ENCODE measurements at places on chromosomes 7 and 10.

DNA sequence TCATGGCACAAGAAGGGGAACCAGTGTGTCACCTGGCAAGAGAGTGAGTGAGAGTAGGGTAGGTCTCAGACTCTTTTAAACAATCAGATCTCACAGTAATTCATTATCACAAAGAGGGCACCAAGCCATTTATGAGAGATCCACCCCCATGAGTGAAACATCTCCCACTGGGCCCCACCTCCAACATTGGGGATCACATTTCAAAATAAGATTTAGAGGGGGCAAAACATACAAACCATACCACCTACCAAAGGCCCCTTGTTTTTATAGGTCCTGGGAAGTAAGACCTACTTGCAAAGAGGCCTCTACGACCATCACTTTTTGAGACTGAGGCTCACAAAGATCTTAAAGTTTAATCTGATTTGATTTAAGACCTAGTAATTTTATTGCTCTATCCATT is 134.9 kb downstream of the NRCAM start:
- no peak for DNase-seq

- no peak for DNase-seq
These were observed 127.9 kb downstream of the NRF1 start for GRCh38 chr7:129739427-129739826.

DNA sequence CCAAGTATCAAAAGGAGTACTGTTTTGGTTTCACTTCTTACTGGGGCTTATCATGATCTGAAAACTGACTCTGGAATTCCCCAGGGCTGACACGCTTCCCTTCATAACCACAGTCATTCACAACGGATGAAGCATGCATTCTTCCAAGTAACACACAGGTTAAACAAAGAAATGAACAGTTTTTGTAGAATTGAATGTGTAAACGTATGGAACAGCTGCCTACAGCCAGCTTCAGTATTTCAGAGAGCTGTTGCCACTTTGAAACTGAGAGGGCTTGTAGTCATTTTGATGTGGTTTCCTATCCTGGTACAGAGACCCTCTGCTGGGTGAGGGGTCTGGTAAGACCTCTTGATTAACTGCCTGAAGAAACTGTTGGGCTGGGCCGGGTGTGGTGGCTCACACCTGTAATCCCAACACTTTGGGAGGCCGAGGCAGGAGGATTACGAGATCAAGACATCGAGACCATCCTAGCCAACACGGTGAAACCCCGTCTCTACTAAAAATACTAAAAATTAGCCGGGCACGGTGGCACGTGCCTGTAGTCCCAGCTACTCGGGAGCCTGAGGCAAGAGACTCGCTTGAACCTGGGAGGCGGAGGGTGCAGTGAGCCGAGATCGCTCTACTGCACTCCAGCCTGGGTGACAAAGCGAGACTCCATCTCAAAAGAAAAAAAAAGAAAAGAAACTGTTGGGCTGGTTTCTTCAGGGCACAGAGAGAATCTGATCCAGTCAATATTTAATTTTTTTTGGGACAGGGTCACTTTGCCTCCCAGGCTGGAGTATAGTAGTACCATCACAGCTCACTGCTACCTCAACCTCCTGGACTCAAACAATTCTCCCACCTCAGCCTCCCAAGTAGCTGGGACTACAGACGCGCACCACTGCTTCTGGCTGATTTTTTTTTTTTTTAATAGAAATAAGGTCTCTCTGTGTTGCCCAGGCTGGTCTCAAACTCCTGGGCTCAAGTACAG is 4.7 kb downstream of the NFE2L3 start:
- DNase-seq: peak; percentile 60

DNA sequence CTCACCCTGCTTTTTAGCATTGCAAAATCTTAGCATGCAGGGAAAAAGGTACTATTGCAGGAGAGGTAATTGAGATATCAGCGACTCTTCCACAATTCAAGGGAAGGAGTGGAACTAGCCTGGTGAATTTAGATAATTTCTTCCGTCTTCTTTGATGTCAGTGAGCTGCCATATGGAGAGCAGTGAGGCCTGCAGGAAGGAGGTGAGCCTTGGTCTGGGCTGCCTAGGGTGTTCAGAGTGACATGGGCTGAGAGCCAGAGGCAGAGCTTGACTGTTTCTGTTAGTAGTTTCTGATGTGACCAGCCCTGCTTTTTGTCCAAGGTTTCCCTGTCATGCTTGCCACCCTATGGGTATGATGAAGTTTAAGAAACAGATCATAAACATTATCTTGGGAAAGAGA is 28.6 kb downstream of the KAT6B start:
- no peak for DNase-seq

GRCh38 chr7:73761854-73762658 is 8.0 kb downstream of the CLDN3 start:
- no peak for DNase-seq

DNA sequence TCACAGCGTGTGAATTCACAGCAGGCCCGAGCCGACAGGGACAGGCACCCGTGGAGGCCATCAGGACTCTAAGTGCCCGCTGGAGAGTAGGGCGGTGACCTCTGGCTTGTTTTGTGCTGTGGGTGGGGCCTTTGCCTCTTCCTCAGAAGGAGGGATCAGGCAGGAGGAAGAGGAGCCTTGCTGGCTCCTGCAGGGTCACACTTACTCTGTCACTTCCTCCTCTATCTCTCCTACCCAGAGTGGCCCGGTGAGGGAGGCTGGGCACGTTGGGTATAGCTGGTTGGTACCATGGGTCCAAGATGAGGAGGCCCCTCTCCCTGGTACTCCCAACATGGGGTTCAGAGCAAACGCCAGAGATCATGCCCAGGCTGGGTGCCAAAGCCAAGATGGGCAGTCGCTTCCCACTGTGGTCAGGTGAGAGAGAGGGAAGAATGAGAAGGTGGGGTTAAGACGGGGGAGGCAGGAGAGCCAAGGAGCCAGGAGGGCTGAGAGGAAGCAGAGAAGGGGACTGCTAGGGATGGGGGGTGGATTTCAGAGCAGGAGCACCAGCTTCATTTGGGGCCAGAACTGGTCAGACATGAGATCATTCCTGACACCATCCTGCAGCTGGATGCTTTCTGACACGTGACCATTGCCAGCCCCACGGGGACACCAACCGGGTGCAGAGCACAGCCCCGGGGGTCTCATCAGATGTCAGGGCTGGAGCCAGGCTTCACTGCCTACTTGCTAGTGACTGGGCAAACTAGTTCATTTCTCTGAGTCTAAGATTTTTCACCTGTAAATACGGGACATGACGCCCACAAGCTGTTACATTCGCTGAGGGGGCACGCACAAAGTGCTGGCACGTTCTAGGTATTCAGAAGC is 54.8 kb upstream of the CACUL1 start:
- no peak for DNase-seq

GRCh38 chr7:20778063-20778721 is 8.5 kb downstream of the SP8 start:
- DNase-seq: no peak

GRCh38 chr7:116574025-116574822 is 49.4 kb downstream of the CAV1 start:
- DNase-seq: no peak

GRCh38 chr10:87544721-87545120 is 40.0 kb downstream of the MINPP1 start:
- no peak for DNase-seq

DNA sequence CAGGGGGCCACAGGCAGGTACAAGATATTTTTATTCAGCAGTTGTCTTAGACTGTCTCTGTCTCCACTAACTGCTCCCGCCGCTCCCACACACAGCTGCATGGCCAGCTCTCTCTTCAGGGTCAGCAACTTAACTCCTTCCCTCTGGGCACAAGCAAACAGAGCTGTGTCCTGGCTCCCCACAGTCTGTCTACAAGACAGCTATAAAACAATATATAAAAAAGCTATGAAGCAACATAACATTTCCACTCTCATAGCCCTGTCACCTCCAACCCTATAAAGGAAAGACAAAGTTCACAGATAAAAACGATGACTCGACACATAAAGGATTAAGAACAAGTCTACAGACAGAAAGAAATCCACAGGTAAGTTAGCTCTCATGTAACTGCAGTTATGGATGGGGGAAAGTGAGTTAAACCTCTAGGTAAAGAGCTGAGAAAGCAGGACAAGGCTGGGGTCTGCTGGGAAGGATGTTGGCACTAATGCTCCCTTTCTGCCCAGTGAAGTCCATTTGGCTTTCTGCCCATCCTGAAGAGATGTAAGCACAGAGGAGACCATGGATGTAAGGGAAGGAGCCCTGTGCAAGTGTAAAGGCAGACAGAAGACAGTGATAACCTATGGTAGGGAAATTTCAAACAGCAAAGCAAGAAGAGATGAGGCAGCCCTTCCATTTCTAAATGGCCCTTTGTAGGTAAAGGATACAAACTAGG is 27.0 kb downstream of the RAPGEF5 start:
- no peak for DNase-seq

DNA sequence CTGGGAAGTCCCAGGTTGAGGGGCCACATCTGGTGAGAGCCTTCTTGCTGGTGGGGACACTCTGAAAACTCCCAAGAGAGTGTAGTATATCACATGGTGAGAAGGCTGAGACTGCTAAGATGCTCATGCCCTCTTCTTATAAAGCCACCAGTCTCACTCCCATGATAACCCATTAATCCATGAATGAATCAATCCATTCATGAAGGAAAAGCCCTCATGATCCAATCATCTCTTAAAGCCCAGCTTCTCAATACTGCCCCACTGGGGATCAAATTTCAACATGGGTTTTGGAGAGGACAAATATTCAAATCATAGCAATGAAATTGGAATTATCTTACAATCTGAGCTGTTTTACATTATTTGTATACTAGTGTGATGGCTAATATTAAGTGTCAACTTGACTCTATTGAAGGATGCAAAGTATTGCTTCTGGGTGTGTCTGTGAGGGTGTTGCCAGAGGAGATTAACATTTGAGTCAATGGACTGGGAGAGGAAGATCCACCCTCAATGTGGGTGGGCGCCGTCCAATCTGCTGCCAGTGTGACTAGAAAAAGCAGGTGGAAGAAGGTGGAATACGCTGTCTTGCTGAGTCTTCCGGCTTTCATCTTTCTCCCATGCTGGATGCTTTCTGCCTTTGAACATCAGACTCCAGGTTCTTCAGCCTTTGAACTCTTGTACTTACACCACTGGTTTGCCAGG is 14.3 kb upstream of the UBE2D1 start:
- DNase-seq: no peak

DNA sequence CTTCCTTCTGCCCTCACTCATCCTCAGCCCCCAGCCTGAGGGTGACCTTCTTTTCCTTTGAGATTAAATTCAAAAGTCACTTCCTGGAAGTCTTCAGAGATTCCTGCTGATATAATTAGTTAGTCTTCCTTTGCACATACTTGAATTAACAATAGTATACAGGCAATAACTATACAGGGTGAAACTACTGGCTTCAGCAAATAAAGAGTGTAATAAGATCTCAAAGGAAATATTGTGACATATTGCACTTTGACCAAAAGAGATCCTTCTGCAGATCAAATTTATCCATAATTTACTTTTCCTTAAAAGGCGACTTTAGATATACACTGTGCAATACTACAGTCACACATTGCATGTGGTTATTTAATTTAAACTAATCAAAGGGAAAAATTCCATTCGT is 123.8 kb downstream of the SEMA3A start:
- DNase-seq: no peak

GRCh38 chr10:2933071-2933470 is 134.3 kb upstream of the PFKP start:
- no peak for DNase-seq

DNA sequence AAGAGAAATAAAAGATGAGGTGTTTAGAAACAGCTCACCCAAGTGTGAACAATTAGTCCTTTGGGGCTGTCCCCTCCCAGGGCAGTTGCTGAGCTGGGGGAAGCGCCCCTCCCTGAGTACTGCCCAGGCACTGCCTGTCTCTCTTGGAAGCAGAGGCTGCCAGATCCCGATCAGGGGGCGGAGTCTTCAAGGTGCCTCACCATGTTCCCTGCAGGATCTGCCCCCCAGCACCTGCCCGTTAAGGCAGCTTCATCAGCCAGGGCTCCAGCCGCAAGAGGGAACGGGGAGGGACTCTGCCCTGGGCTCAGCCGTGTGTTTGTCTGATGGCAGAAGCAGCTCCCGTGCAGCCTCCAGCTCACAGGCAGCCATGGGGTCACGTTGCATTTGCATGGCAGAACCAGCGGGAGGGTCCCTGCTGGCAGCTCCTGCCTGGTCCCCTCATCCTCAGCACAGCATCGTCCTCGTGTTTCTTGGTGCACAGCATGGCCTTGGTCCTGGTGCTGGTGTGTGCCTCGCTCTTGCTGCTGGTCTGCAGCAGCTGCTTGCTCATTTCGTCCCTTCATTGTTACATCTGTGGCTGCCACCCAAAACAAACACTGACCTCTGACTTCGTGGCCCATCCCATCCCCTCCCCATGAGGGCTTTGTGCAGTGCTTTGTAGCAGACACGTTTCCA is 10.7 kb upstream of the DPYSL4 start:
- DNase-seq: no peak

DNA sequence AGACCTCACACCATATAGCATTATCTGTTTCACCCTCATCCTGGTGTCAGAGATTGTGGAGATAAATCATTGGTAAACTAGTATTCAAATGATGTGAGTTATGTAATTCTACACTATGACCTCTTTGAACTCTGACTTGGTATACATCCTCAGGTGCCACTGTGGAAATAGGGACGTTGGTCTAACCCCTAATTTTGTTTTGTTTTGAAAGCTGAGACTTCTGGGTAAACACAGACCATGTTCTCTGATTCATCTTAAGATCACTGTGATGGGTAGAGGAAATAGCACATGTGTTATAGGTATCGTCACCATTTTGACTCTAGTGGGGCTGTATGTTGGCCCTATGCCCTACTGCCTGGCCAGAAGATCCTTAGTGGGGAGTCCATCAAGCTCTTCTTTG is 241.6 kb downstream of the CCDC7 start:
- no peak for DNase-seq

DNA sequence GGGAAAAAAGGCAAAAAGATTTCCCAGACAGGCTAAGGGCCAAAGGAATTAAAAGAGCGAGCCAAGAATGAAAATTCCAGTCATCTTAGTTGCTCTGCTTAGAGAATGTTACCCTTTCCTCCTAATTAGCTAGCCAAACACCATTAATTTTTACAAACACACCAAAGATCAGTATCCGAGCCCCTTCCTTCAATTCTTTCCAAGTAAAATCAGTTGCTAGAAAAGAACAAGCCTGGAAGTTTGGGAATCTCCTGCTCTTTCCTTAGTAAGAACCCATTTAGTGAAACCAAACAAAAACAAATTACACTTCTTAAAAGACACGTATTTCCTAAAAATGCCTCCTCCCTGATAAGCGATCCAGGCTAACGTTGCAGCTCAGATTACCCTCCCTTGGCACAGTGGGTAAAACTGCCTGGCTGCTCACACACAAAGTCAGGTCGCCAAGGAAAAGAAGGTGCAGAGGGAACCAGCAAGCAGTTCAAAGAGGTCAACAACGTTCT is 57.1 kb upstream of the ABLIM1 start:
- DNase-seq: no peak

DNA sequence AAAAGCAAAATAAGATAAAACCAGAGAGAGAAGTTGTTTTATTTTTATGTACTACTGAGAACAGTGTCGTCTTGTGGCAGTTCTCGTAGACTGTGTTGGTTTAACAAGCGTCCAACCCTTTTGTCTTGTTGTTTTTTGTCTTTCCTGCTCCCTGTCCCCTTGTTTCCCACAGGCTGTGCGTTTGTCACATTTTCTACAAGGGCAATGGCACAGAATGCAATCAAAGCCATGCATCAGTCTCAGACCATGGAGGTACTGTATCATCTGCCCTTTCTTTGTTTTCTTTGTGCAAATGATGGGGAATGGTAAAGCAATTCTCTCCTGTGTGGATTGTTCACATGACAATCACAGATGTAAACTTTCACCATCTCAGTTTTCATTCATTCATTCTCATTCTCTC is 248.8 kb downstream of the CELF2 start:
- no peak for DNase-seq

Data from activated naive CD4-positive, alpha-beta T cell treated with anti-CD3 and anti-CD28 coated beads, Interleukin-2, amount 50 U/mL, for 16 hours (primary cell).